ENCODE measurements at places on chromosomes 6 and 20.

DNA sequence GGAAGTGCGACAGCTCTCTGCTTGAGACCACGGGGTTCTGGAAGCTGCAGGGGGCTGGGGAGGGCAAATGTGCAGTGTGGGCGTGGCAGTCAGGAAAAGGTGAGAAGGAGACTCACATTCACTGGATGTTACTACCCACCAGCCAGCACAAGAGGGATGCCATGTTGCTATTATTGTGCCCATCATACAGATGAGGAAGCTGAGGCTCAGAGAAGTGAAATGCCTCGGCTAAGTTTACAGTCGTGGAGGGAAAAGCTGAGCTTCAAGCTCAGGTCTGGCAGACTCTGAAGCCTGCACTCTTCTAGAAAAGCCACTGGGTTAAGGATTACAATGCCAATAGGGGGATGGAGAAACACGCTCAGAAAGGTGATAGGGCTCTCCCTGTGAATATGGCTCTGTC is 34.4 kb downstream of the HNF4A start:
- DNase-seq: no peak

- no peak for DNase-seq
These were observed 19.3 kb downstream of the UQCC2 start for GRCh38 chr6:33692078-33692759.

GRCh38 chr20:25259788-25260254 is 11.9 kb downstream of the PYGB start:
- no peak for DNase-seq

- DNase-seq: no peak
These were observed 224.2 kb upstream of the SSTR4 start for GRCh38 chr20:22810626-22811569.

DNA sequence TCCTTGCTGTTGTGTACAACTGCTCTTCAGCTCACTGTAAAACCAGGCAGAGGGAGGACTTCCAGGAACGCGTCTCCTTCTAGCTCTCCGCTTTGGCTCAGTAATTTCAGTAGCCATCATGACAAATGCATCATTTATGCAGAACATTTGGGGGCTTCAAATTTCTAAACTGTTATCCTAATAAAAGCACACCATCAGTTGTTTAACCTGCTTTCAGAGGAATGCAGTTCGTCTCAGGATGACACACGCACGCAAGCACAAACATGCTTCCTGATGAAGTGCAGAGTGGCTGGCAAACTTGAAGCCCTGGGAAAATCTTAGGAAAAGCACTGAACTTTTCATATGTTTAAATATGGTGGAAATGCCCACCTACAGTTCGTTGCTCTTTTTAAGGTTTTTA is 24.4 kb downstream of the SLC22A23 start:
- DNase-seq: no peak

- DNase-seq: no peak
These were observed 172.2 kb downstream of the ARID1B start for GRCh38 chr6:156949376-156949775.

- no peak for DNase-seq
These were observed 44.7 kb downstream of the NFATC2 start for GRCh38 chr20:51497542-51498467.

DNA sequence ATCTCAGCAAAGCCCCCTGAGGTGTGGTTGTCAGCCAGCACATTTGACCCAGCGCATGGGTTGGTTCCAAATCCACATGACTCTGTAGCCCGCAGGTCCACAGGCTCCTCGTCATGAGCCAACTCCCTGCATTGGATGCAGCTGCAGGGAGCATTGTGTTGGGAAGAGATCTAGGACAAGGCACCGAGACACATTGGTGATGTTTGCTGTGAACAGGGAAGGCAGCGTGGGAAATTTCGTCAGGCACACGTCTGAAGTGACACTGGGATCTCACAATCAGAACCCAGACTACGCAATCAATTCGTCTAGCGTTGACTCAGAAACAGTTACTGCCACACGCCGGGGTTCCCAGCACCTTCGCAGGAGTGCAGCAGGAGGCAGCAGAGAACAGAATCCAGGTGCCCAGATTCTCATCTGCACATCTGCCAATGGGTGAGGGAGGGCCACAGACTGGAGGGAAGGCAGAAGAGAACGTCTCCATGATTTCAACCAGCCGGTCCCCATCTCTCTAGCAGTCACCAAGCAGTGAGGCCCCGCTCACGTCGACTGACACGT is 177.0 kb downstream of the TTLL2 start:
- DNase-seq: no peak

DNA sequence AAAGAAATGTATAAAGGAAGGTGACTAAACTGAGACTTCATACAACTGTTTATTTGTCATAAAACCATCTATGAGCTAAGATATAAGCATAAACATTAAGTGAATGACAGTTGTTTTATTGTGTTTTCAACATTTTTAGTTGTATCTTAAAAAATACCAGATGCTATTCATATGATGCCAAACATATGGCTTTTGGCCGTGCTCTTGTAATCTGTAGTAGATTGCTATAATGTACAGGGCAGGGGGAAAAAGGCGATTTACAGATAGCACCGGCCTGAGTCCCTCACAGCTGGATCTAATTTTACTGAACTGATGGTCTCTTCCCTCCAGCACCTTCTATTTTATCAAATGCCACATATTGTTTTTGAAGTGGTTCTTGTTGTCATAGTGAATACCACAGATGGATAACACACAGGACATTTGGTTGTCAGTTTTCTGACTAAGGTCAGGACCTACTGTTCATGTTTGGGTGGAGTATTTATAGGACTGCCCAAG is 48.2 kb downstream of the CENPW start:
- DNase-seq: no peak

GRCh38 chr6:141488488-141488887 is 644.2 kb upstream of the GJE1 start:
- DNase-seq: no peak

- no peak for DNase-seq
These were observed 36.6 kb upstream of the GFOD1 start for GRCh38 chr6:13523826-13524622.

DNA sequence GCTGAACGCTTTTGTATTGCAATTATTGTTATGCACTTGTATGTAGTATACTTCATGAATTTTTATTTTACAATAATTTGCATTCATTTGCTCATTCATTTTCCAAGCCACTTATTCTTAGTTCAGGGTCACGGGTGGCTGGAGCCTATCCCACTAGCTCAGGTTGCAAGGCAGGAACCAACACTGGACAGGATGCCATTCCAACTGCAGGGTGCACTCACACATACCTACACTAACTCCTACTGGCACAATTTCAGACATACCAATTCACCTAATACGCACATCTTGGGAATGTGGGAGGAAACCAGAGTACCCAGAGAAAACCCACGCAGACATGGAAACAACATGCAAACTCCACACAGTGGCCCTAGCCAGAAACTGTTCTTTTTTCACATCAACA is 61.8 kb downstream of the LMBRD1 start:
- DNase-seq: no peak

GRCh38 chr20:21175433-21175832 is 49.6 kb downstream of the KIZ start:
- DNase-seq: no peak

DNA sequence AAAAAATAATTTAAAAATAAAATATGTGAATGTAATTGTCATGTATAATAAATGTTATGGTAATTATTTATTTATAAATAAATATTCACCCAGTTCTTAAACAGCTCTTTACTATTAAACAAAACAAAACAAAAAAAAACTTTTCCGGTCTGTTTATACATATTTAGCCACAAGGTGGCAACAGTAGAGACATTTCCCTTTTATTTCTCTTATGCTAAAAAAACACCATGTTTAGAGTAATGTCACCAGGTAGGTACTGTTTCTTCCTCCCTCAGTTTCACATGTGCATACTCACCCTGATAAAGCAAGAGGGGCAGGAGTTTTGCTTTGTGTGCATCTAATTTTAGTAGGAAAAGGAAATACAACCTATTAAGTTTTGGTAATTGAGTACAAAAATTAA is 610.4 kb upstream of the IMPG1 start:
- DNase-seq: no peak

- DNase-seq: no peak
These were observed 67.7 kb downstream of the RPP40 start for GRCh38 chr6:4935975-4936680.

- no peak for DNase-seq
These were observed 170.3 kb upstream of the PREP start for GRCh38 chr6:105573138-105573537.

DNA sequence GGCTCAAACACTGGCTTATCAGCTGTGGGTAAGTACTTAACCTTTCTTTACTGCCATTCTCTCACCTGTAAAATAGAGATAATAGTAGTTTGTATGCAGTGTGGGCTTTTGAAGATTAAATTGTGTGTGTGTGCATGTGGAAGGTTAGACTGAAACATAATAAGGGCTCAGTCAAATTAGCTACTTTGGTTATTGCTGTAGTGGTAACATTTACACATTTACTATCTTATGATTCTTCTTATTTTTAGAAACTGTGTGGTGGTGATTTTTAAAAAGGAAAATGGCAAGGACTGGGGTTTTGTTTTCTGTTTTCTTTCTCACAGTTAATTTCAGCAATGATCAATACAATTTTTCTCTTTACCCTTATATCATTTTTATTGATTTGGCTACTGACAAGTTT is 206.9 kb downstream of the NKAIN2 start:
- DNase-seq: no peak

GRCh38 chr6:152232501-152233151 is 404.5 kb downstream of the SYNE1 start:
- DNase-seq: no peak

DNA sequence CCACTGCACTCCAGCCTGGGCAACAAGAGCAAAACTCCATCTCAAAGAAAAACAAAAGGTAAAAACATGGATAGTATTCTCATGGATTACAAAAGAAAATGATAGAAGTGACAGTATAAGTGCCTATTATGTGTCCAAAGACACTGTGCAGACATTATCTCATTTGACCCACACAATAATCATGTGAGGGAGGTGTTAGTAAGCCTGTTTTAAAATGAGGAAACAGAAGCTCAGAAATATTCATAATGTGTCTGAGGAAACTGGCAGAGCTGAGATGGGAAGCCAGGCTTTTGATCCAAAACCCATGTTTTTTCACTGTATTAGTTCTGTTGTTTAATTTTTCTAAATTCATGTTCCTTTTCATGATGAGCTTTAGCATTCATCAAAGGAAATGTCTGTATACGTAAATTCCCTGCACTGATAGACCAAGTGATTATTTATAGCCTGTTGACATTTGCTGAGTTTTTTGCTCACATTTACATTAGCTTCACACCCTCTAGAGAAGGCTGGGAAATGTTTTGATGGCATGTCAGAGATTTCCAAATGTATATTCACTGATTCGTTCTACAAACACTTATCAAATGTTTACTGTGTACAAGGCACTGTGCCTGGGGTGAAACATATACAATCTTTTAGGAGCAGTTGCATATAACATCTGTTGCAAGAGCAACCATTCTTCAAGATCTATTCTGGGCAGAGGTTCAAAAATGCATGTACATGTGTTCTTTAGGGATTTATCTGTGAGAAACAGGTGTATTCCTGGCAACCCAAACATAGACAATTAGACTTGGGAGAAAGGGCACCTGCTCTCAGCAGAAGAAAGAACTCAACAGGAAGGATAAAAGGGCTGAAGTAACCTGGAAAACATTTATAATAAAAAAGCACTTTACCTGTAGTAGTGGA is 331.5 kb downstream of the SAMD5 start:
- DNase-seq: no peak

- DNase-seq: peak; percentile 38
These were observed 734 bp downstream of the TPBG start for GRCh38 chr6:82364087-82365015.

DNA sequence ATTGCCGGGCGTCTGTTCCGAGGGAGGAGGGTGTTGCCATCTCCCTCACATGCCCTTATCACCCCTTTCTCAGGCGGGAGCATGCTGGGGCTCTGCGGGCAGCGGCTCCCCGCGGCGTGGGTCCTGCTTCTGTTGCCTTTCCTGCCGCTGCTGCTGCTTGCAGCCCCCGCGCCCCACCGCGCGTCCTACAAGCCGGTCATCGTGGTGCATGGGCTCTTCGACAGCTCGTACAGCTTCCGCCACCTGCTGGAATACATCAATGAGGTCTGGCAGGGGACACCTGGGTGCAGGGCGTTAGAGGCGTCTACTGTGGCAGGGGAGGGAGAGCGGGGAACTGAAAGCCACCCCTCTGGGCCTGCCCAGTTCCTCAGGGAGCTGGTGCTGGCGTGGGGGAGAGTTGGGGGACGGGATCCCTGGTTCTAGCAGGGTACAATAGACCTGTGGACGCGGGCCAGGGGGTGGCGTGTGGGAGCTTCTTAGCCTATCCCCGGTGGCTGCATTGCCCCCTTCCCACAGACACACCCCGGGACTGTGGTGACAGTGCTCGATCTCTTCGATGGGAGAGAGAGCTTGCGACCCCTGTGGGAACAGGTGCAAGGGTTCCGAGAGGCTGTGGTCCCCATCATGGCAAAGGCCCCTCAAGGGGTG is 697 bp downstream of the PPT2 start:
- DNase-seq: peak; percentile 35

DNA sequence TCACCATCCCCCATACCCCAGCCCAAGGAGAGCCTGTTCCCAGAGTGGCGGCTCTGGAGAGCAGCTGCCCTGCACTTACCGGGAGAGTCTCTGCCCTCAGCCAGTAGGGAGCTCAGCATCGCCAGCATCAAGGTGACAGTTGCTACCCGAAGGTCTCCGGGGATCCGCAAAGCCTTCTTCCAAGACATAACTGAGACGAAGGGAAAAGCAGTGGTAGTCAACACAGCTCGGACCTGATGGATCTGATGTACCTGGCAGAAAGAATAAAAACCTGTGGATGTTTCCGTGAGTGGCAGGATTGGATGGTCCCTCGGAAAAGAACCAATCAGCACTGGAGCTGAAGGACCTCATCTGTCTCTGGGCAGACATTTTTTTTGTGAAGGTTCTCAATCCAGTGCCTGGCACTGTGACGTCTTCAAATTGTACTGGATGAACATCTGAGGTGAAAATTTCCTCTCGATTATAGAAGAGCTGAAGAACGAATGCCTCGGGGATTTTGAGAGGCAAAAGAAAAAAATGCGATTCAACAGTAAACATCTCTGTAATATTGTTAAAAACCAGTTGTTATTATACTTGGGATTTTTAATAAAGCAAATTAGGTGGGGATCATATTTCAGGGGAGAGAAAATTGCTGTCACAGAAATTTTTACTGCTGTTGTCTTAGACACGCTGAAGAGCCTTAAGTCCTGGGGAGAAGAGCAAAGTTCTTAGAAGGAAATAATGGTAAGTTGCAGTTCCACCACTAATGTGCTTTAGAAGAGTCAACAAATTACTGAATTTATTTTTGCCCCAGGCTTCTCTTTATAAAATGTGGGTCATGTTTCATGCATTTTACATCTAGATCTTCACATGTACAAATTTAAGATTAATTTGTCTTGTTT is at the start of gene HLA-DQB1:
TSS of gene HLA-DQB1 (minus strand) at position 238 of the 881 bp plus-strand sequence. CDS start at position 188, 50 bp downstream.
- no peak for DNase-seq

Data from NCI-H1092 (cell line).